ENCODE measurements at places on chromosomes 13 and 19.

- DNase-seq = no peak
Observed at GRCh38 chr19:50332244-50333038, 3.3 kb upstream of the KCNC3 start.

DNA sequence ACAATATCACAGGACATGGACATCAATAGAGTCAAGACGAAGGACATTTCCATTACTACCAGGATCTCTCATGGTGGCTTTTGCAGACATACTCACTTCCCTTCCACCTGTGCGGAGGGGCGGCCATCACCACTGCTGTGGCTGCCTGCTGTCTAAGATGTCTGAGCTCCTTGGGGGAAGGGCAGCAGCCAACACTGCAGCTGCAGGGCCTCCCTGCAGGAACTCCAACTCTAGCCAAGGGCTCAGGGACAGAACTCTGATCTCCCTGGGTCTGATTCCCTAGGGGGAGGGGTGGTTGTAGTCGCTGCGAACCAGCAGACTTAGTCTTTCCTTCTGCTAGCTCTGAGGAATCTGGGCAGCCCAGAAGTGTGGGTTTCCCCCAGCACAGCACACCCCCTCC is 78.9 kb upstream of the ANKRD10 start:
- no peak for DNase-seq

GRCh38 chr13:73656863-73657262 is 477.3 kb downstream of the KLF12 start:
- DNase-seq = no peak

DNA sequence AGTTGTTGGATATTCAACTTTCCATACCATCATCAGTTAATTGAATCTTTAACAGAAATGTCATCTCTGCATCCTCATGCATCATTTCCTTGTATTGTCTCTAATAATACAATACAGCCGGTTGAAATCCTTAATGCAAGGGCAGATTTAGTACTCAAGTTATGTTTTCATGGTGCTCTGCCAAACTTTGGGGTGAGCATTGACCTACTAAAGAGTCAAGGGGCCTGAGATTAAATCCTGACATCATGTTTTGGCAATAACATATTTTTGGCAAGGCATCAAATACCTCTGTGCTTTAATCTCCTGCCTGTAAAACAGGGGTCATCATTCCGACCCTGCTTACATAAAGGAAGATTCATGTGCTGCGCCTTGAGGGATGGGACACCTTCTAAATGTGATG is 42.7 kb upstream of the ABCC4 start:
- DNase-seq = no peak

DNA sequence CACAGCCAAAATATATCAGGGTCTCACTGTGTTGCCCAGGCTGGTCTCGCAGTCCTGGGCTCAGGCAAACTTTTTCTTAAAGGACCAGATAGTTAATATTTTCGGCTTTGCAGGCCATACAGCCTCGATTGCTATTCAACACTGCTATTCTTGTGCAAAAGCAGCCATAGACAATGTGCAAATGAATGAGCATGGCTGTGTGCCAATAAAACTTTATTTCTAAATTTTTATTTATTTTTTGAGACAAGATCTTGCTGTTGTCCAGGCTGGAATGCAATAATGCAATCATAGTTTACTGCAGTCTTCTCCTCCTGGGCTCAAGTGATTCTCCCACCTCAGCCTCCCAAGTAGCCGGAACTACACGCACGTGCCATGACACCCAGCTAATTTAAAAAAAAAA is 8.2 kb upstream of the PGLS start:
- DNase-seq = no peak

DNA sequence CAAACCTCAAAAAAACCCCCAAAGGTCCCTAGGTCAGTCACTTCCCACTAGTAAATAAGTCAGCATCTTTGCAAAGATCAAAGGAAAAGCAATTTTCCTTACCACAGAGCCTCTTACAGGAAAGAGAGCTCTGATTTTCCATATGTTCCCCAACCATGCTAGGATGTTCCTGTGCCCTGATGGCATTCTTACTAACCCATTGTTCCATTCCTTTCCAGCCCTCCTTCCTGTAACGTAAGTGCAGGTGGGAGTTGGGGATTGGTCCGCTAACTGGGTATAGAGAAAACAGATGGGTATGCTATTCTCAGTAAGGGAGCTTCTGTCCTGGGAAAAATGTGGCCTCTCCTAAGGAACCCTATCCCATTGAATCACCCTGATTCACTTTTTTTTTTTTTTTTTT is 14.3 kb downstream of the DPRX start:
- no peak for DNase-seq

- DNase-seq = no peak
Observed at GRCh38 chr19:53916004-53916403, 6.9 kb downstream of the CACNG7 start.

DNA sequence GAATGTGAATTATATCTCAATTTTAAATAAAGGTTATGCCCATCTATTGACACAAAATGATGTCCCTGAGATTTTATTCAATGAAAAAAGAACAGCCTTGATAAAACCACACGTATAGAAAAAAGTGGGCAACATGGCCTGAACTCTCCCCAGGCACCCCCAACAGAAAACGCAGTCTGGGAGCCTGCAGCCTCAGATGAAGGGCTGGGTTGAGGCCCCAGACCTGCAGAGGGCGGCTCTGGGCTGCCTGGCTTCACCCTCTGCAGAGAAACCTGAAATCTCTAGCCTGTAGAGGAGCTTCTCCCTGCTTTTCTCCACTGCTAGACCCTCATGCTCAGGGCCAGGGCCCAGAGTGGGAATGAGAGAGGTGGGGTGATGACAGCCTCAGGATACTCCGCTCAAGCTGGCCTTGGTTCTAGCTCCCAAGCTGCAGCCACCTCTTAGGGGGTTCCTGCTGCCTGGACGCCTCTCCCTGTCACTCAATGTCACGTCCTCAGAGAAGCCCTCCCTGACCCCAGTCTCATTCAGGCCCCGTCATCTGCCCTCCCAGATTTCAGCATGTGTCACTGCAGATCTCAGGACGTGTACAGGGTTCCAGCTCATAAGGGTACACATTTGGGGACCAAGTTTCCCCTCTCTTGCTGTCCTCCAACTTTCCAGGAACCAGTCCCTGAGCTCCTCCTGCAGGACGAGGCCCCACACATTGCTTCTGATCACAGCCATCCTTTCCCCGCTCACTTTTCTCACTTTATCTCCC is 1.8 kb downstream of the MBD3 start:
- no peak for DNase-seq

DNA sequence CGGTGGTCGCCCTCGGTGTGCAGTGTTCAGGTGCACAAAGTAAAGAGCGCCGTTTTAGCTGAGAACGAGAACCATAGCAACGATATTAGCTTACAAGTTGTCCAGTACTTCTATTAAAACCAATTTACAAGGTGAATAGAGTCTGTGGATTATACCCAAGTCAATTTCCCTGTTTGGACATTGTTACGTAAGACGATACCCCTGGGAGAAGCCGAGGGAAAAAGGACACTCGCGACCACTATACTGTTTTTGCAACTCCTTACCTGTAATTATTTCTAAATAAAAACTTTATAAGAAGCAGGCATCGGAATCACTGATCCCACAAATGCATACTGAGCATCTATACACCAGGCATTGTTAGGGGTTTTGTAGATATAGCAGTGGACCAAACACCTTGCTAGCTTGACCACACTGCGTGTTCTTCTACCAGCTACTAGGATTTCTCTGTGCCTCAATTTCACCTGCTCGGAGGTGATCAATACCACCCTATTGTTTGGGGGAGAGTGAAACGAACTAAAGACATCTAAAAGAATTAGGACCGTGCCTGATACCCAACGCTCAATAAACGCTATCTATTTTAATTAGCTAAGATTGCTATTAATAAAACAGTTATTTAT is 488 bp upstream of the EEF2 start:
- DNase-seq = no peak

DNA sequence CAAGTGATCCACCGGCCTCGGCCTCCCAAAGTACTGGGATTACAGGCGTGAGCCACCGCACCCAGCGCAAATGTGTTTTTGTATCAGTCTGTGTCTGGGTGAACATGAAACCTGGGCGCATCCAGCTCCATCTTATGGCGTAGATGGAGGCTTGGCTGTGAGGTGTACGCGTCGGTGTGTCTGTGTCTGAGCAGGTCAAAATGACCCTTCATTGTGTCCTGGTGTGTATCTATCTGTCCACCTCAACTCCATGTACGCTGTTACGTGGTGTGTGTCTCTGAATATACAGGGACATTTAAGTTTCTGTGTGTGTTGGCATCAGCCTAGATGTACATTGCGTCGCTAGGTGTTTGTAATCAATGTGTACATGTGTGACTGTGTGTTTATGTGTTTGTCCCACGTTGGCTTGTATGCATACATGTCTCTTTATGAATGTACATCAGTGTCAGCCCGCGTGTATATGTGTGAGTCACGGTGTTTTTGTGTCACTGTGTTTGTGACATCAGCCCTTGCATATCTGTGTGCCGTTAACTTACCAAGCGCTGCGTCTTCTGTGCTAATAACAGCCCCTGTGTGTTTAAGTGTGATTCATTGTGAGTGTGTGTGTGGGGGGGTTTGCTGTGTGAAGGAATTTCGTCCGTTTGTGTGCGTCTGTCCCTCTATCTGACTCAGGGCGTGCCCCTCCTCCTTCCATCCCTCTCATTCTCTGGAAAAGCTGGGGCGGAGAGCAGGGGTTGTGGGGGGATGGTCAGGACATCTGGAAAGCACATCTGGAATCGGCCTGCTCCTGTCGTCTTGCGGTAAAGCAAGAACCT is 6.4 kb downstream of the AXL start:
- DNase-seq = no peak

- no peak for DNase-seq
Observed at GRCh38 chr19:33005440-33005839, 33.4 kb downstream of the FAAP24 start.

DNA sequence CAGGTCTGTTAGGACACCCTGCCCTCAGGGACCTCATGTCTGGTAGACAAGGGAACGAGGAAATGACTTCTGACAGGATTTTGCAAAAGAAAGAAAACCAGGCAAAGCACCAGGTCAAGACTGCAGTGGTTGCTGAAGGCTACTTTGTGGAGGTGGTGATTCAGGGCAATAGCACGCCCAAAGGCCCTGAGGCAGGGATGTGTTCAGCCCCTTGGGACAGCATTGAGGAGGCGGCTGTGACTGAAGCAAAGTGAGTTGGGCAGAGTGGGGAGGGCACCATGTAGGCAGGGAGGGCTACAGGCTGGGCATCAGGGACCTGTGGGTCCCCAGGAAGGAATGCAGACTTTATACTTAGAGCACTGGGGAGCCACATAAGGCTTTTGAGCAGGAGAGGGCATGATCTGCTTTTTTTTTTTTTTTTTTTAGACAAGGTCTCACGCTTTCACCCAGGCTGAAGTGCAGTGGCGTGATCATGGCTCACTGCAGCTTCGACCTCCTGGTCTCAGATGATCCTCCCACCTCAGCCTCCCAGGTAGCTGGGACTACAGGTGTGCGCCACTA is 10.8 kb upstream of the HOMER3 start:
- DNase-seq = no peak

DNA sequence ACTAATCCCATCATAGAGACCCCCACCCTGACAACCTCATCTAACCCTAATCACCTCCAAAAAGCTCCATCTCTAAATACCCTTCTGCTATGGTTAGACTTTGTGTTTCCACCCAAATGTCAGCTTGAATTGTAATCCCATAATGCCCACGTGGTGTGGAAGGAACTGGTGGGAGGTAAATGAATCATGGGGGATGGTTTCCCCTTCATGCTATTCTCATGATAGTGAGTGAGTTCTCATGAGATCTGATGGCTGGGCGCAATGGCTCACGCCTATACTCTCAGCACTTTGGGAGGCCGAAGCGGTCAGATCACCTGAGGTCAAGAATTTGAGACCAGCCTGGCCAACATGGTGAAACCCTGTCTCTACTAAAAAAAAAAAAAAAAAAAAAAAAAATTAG is 2.6 kb downstream of the VMAC start:
- no peak for DNase-seq

DNA sequence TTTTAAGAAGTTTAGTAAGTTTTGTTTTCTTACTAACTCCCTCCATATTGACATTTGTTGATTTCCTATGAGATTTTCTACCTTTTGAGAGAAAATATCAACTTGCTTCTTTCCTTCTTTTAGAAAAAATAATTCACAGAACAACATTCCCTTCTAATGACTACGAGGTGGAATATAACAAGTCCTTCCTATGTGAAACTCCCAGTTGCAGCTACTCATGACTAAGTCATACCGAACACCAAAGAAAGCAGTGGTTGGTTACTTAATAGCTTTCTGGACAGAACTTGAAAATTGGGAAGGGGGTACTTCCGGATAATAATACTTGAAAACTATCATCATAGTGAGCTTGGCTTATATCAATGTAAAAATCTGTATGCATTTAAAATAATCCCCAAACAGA is 144.8 kb downstream of the DACH1 start:
- no peak for DNase-seq

DNA sequence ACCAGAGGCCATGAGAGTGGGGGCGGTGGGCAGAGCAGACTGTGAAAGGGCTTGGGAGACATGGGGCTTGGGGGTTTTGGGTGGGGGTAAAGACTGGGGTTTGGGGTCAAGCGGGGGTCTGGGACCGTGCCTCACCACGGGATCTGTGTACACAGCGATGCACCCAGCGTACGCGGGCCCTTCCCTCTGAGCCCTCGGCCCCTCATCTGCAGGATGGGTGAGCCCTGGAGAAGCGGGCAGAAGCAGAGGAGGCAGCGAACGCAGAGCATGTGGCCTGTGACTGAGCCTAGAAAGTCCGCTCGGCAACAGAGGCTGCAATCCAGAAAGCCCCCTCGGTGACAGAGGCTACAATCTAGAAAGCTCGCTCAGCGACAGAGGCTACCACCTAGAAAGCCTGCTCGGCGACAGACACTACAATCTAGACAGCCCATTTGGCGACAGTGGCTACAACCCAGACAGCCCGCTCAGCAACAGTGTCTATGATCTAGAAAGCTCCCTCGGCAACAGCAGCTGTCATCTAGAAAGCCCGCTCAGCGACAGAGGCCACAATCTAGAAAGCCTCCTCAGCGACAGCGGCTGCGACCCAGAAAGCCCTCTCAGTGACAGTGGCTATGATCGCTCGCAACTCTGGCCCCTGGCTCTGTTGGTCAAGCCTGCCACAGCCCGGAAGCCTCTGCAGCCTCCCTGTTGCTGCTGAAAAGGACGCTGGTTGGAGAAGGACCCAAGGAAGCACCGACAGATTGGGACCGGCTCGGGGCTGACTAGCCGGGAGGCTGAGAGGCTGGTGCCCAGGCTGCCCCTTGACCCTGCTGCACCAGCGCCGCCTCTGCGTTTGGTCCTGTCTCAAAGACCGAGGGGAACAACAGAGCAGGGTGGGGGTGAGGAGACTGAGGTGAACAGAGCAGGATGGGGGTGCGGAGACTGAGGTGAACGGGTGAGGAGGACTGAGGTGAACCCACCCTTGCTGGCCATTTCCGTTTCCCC is 68.6 kb downstream of the SPACA7 start:
- no peak for DNase-seq

- DNase-seq = no peak
Observed at GRCh38 chr19:44806291-44806690, 2.6 kb upstream of the BCAM start.
